ENCODE measurements at places on chromosomes 6 and 20.

DNA sequence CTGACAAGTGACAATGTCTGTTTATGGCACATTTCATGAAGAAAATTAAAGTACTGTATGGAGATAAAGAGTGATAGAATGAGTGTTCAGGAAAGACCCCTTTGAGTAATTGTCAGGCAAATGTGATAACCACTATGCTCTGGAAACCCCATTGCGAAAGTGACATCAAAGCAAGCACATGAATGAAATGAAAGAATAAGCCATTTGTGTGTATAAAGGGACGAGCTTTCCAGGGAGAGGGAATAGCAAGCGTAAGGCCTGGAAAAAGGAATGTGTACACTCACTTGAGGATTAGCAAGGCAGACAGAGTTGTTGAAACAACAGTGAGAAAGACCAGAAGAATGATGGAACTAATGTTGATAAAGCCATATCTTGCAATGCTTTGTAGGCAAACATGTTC lies 490.0 kb downstream of the GRIK2 start:
- no peak for DNase-seq

- DNase-seq: no peak
Observed at GRCh38 chr20:47150403-47151152, 205.9 kb downstream of the ZMYND8 start.

DNA sequence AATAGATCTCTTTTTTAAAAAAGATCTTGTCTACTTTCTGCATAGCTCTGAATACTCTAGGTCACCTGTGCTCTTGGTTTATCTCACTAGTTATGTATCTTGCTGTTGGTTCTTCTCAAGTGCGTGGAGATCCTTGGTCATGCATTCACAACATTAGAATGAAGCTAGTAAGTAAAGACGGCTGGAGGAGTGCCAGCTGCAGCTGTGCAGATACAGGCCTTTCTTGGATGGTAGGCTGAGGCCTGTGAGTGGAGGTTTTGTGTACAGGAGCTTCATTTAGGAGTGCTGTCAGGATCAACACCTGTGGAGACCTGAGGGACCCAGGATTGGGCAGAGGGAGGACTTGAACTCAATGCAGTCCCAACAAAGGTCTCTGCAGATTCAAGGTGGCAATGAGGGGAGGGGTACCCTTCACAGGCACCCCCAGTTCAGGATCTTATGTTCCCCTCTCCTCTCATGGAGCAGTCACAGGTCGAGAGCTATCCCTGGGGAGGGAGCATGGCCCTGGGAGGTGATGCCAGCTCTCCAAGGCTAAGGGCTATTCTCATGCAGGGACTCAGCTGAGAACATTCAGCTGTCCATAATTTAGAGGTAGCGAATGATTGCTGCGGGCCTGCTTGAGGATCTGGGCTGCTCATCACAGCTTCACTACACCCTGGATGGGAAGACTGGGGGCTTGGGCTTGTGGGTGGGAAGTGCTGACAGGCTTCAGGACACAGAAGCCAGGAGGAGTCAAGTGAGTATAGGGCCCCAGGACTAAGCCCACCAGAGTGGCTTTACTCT lies 98.9 kb upstream of the ENPP5 start:
- no peak for DNase-seq

GRCh38 chr6:717135-717534 lies 24.2 kb upstream of the EXOC2 start:
- DNase-seq: no peak

DNA sequence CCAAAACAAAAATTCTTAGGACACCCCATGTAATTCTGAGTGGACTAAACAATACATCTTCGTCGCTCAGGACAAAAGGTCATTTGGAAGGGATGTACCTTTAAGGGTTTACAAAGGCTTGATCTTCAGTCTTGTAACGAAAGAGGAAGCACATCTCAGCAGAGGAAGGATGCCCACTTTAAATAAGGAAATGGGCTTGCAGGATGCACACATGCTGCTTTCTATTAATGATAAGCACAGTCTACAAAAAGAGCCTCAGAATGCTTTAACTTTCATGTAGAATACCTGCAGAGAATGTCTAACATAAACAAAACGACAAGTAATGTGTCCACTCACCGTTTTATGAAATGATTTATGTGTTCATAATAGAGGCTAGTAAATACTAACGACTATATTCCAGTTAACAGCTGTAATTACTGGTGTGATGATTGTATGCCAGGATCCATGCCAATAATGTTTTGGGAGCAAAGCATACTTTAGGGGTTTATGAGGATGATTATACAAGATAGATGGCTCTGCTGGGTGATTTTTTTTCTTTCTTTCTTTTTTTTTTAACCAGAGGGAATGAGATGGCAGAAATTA lies 216.9 kb downstream of the GMDS start:
- no peak for DNase-seq

DNA sequence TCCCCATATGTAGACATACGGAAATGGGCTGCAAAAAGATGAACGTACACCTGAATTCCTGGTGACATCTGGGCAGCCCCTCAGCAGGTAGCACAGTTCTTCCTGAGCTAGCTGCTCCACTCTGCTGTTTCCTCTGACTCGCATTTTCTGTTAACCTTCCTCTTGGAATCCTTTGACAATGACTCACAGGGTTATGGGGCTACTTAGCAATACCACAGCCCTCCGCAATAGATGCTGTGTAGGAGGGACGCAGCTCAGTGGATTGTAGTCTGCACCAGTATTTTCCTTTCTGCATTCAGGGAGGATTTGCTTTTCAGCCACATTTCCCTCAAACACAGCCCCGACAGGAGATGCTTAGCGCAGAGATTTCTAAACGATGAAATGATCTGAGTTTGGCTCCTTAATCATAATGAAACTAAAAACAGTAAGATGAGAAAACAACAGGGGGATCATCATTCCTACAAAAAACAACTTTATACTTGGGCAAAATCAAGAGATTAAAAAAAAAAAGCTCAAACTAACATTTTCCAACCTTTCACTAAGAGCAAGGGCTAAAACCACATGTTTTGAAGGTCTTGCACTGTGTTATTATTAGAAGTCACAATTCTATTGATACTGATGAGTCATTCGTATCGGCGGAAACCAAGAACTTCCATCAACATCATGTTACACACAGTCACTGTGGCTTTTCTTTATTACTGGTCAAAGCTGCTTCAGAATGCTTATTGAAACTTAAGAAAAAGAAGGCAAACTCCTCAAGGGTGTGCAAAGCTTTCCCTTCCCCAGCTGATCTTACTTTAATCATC lies 12.2 kb downstream of the BACH2 start:
- DNase-seq: peak; percentile 5

DNA sequence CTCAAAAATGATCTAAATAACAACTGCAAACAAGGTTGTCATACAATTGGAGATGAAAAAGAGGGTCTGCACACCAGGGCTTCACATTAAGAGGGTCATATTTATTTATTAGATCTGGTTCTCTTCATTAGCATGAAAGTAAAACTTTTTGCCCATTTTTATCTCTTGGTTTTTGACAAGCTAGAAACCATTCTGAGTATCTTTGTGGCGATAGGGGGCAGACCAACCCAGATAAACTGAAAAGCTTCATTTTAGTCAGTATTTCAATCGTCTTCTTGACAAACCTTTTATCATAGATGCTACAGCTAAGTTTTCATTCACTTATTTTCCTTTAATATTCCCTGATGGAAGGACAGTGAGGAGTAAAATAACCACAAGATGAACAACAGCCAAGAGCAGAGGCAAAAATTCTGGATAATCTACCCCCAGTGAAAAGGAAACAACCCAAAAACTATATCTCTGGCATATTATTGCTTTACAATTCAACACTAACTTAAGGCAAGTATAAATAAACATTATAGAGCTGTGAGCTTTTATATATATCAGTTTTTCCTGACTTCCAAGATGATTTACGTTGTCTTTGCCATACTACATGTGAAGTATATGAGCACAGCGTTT lies 45.2 kb downstream of the THEMIS start:
- peak; percentile 26 for DNase-seq

- DNase-seq: no peak
Observed at GRCh38 chr6:3724451-3725144, 26.9 kb downstream of the PXDC1 start.

DNA sequence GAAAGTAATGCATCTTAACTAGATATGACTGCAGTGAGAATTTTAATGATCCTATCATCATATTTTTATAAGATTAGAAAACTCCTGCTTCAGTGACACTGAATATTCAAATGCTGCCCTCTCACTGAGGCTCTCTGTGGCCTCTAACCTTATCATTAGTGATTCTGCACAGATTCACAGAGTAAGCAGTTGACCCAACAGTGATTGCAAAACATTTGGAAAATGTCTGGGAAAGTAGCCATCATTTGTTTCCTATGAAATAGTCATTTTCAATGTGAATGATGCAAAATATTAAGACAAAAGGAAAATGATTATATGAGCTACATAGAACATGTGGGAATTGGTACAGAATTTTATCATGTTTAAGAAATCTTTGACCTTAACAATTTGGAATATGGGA lies 210.3 kb downstream of the TBX18 start:
- DNase-seq: no peak

- no peak for DNase-seq
Observed at GRCh38 chr20:11929947-11930346, 12.3 kb downstream of the BTBD3 start.

DNA sequence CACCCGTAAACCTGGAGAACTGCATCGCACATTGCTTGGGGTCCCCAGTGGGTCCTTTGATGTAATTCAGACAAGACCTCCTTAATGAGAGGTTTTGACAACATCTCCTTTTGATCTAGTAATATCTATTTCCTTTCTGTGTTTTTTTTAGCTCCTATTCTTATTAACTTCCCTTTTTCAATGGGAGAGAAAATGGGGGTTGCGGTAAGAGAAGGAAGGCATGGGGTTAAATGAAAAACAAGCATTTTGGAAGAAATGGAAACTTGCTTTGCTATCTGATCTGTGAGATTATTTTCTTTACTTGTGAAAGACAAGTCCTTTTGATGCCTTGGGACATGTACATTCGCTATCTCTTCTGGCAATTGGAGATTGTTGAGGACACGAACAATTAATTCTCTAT lies 418.6 kb upstream of the MAN1A1 start:
- no peak for DNase-seq

DNA sequence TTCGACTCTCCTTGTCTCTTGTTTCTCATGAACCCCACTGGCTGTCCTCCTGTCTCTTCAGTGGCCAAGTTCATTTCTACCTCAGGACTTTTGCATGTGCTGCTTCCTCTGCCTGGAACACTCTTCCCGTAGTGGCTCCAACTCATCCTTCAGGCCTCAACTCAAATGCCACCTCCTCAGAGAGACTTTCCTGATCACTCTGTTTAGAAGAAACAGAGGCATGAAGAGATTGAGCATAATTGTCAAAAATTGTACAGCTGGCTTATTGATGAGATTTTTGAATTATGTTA lies 17.5 kb upstream of the SLC9A8 start:
- DNase-seq: no peak

GRCh38 chr6:169970306-169970988 lies 219.0 kb downstream of the ERMARD start:
- no peak for DNase-seq

GRCh38 chr6:56699066-56699654 lies 56.5 kb upstream of the DST start:
- no peak for DNase-seq

- DNase-seq: no peak
Observed at GRCh38 chr6:119234941-119235340, 114.6 kb downstream of the MAN1A1 start.

DNA sequence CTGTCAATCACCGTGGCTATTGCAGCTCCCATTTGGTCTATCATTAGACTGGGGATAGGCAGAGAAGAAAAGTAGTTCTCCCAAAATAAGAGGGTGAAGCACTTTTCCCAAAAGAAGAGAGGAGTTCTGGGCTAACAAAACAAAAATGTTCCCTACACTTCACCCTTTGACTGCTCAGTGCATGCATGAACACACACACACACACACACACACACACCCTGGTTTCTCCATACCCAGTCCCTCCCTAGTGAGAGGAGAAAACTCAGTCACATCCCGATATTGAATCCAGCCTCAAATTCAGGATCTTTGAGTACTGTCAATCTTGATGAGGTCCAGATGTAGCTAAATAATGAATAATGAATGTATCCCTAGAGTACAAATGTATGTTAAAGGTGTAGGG lies 4.6 kb upstream of the TBPL1 start:
- no peak for DNase-seq

- DNase-seq: no peak
Observed at GRCh38 chr20:53503517-53503919, 90.1 kb downstream of the ZNF217 start.

DNA sequence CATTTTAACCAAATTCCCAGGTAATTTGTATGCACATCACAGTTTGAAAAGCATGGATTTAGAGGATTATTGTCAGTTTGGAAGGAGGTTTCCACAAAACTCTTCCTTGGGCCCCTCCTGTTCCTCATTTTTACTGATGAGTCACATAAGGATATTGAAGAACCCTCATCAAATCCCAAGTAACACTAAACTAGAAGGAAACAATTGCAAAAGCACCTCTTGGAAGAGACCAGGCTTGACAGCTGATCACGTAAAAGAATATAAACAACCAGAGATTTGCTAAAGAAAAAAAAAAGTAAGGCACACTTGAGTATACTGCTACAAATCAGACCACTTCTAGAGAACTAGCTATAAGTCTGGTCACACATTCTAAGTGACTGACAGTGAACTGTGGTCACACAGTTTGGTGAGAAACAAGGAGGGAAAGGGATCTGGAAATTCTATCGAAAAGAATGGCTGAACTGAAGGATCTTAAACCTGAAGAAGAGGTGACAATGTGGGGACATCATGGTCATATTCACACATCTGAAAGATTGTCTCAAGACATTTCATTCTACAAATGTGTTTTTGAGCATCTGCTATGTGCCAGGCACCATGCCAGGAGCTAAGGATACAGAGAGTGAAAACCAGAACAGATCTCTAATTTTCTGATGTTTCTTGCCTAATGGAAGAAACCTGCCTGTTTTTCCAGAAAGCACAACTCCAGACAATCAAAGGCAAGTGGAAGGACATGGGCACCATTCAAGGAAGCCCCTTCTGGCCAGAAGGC lies 24.1 kb downstream of the ZHX3 start:
- DNase-seq: no peak

DNA sequence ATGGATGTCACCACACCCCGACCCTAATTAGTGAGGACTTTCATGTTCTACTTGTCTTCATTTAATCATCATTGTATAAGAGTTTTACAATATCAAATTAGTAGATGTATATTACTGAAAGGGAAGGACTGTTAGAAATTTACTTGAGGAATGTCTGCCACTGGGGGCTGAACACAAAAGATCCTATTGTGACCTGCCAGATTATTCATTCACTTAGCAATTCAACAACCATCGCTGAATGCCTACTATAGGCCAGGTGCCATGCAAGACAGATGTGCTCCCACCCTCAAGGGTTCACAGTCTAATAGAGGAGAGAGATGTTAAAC lies 8.0 kb upstream of the RBCK1 start:
- DNase-seq: no peak

DNA sequence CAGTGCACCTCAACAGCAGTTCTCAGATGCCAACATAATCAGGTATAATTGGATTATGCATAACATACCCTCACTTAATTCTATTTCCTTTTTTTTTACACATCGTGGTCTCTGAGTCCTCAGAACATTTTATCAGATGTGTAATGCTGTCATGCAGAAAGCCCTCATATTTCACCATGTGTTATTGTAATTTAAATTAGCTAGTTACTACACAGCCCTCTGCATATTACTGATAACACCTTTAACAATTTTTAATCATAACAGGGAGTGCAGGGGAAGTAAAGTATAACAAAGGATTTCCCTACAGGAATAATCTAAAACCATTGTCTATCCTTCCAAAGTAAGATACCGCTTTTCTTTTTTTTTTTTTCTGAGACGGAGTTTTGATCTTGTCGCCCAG lies 91.9 kb upstream of the CCDC28A start:
- no peak for DNase-seq

Data from effector memory CD4-positive, alpha-beta T cell (primary cell).